ENCODE measurements at places on chromosomes 2 and 18.

GRCh38 chr18:53544917-53545316, 679.6 kb downstream of the MBD2 start:
- no peak overlapping the region for H3K4me3 ChIP-seq
- no peaks in the 10 kb centered on the region for H3K4me1 ChIP-seq
- no peaks in the 10 kb centered on the region for H3K27me3 ChIP-seq
- no peaks in the 10 kb centered on the region for H3K36me3 ChIP-seq
- no peak for DNase-seq

GRCh38 chr2:112542984-112543661, 858 bp downstream of the POLR1B start:
- H3K4me3 ChIP-seq: no peak overlapping the region
- H3K4me1 ChIP-seq: peaks cover 24% of the 10 kb centered on the region
- no peak overlapping the region for H3K27ac ChIP-seq
- DNase-seq: no peak
- H3K27me3 ChIP-seq: no peaks in the 10 kb centered on the region

DNA sequence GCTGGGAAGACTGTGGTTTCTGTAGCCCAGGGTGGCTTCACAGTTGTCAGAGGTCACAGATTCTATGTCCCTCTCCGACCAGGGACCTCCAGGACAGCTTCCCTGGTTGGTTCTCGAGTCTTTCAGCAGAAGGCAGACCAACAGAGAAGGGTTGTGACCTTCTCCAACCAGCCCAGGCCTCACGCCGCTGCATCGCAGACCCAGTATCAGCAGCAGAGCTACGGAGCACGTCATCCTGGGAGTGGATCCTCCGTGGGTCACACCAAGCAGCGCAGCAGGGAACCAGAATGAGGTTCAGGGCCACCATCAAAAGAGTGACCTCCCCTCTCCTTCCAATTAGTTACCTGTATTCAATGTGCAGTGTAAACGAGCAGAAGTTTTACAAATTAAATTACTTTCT, 49.3 kb downstream of the ST3GAL5 start:
- peak overlapping the region; percentile 88 for H3K27ac ChIP-seq
- H3K36me3 ChIP-seq: peaks cover 36% of the 10 kb centered on the region
- no peak for DNase-seq
- no peak overlapping the region for H3K4me3 ChIP-seq
- peaks cover 26% of the 10 kb centered on the region for H3K4me1 ChIP-seq
- no peaks in the 10 kb centered on the region for H3K27me3 ChIP-seq

DNA sequence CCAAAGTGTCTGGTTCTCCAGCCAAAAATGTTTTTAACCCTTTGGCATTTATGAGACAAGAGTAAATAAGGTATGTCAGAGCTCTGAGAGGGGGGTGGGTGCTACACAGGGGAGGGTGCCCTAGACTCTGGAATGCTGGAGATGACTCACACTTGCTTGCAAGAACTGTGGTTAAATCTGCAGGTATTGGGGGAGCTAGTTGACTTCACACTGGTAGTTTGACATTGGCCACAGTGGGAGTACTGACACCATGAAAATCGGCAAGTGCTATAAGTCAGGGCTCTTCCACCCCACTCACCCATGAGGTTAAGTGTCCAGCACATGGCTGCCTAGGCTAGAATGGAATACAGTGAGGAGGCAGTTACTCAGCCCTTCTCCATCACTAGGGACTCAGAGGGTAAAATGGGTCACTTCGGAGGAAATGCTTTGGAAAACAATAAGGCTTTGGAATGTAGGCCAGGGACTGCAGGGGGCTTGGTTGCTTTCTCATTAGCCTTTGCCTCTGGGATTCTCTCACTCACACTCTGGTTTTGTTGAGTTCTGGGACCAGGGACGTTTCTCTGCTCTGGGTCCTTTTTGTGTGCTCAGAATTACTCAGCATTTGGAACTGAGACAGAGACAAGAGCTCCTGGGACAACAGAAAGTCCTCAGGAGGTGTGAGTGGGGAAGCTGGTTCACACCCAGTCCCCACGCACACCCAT, 91.6 kb downstream of the ACKR3 start:
- H3K27ac ChIP-seq: no peak overlapping the region
- no peaks in the 10 kb centered on the region for H3K4me1 ChIP-seq
- no peaks in the 10 kb centered on the region for H3K36me3 ChIP-seq
- peaks cover 7% of the 10 kb centered on the region for H3K27me3 ChIP-seq
- DNase-seq: no peak
- H3K4me3 ChIP-seq: no peak overlapping the region

- H3K27ac ChIP-seq: no peak overlapping the region
- H3K4me1 ChIP-seq: peaks cover 6% of the 10 kb centered on the region
- no peak overlapping the region for H3K4me3 ChIP-seq
- DNase-seq: peak; percentile 64
Measured at GRCh38 chr2:177334940-177335543, 57.5 kb upstream of the AGPS start.

DNA sequence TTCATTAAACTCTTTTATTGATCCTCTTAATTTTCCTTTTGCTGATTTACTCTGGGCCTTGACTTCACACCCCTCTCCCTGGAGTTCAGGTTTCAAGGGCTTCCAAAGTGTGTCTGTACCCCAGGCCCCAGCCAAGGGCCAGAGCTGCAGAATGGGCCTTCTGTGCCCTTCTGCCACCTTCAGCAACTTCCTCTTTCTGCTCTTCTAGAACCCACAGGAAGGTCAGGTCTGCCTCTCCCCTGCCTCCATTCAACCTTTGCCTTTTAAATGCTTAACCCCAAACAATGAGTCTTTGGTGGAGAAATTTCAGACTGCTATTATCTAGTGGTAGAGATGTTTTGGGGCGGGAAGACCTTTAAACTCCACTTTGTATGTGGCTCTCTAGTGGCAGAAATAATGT, 63.1 kb downstream of the TSN start:
- H3K4me1 ChIP-seq: no peaks in the 10 kb centered on the region
- H3K27ac ChIP-seq: no peak overlapping the region
- no peaks in the 10 kb centered on the region for H3K36me3 ChIP-seq
- peaks cover 4% of the 10 kb centered on the region for H3K27me3 ChIP-seq
- H3K4me3 ChIP-seq: no peak overlapping the region
- DNase-seq: no peak

GRCh38 chr18:63046375-63046774, 273.2 kb downstream of the BCL2 start:
- DNase-seq: no peak
- H3K4me3 ChIP-seq: no peak overlapping the region
- H3K36me3 ChIP-seq: peaks cover 4% of the 10 kb centered on the region
- H3K27me3 ChIP-seq: peaks cover under 1% of the 10 kb centered on the region
- H3K4me1 ChIP-seq: peaks cover 6% of the 10 kb centered on the region
- no peak overlapping the region for H3K27ac ChIP-seq

DNA sequence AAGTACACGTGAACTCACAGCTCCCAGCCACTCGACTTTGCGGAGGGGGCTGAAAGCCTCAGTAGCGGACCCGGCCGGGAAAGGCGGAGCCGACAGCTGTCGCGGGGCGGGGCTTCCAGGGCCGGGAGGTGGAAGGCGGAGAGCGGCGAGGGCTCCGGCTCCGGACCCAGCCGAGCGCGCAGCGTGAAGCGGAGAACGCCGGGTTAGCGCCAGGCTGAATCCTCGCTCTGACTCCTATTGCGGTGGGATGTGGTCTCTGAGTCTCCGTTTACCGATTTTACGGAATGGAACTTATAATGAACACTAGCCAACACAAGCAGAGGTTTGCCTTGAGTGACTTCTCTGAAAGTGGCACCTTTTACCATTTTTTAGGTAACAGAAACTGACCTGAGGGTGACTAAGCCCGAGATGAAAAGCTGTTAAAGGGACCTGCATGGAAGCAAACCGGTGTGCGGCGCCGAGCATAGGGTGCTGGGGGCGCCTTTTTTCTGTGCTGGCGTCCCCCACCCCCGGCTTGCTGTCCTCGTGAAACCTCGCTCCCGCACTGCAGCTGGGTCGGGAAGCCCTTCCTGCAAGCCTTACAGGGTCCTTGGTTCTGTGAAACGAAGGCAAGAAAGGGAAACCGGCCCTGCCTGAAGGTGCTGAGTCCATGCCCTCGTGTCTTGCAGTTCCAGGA, 72.9 kb downstream of the EN1 start:
- peaks cover 71% of the 10 kb centered on the region for H3K27me3 ChIP-seq
- no peak overlapping the region for H3K27ac ChIP-seq
- no peak for DNase-seq
- peaks cover 6% of the 10 kb centered on the region for H3K4me1 ChIP-seq
- H3K36me3 ChIP-seq: no peaks in the 10 kb centered on the region

- H3K4me1 ChIP-seq: no peaks in the 10 kb centered on the region
- peaks cover 4% of the 10 kb centered on the region for H3K27me3 ChIP-seq
- H3K4me3 ChIP-seq: no peak overlapping the region
- no peak for DNase-seq
- no peaks in the 10 kb centered on the region for H3K36me3 ChIP-seq
Measured at GRCh38 chr2:182164686-182165085, 179.0 kb downstream of the PPP1R1C start.

Data from naive thymus-derived CD8-positive, alpha-beta T cell (primary cell).